ENCODE measurements at places on chromosomes 3 and 15.

GRCh38 chr3:9928158-9928557 lies 5.5 kb upstream of the CRELD1 start:
- DNase-seq, result no peak
- H3K4me1 ChIP-seq, result peaks cover 11% of the 10 kb centered on the region
- H3K27me3 ChIP-seq, result no peaks in the 10 kb centered on the region
- no peak overlapping the region for H3K27ac ChIP-seq
- H3K36me3 ChIP-seq, result peaks cover 2% of the 10 kb centered on the region

DNA sequence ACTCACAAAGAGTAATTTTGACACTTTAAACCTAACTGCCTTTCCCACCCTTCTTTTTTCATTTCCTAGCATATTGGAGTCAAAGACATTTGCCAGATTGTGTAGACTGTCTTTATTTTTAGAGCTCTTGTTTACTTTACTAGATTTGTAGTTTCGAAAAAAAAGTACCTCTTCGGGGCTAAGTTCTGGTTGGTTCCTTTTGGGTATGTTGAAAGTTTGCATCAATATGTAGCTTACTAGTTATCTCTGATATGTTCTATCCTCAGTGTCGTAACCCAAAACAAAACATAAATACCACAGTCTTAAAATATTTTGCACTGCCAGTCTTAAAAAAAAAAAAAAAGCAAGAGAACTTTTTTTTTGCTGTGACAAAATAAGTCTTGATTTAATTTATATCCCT lies 52.2 kb downstream of the REC114 start:
- no peaks in the 10 kb centered on the region for H3K36me3 ChIP-seq
- no peak for DNase-seq
- no peak overlapping the region for H3K4me3 ChIP-seq
- no peak overlapping the region for H3K27ac ChIP-seq

DNA sequence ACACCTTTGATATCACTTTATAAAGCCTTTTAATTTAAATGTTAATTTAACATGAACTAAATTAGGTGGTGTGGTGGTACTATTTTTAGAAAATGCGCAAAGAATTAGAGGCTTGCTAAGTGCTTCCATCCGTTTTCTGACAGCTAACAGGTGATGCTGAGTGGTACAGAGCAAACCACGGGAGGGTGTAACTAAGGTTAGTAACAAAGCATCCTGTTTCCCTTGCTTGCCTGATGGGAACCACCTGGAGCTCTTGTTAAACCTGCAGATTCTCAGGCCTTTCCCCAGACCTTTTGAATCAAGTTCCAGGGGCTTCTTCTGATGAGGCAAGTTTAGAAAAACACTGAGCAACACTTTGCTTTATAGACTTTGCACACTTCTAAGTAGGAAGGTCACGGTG lies 101.0 kb downstream of the ATG7 start:
- no peaks in the 10 kb centered on the region for H3K27me3 ChIP-seq
- no peak for DNase-seq
- H3K36me3 ChIP-seq, result peaks cover 12% of the 10 kb centered on the region
- no peak overlapping the region for H3K27ac ChIP-seq
- H3K4me1 ChIP-seq, result peaks cover 2% of the 10 kb centered on the region
- no peak overlapping the region for H3K4me3 ChIP-seq

GRCh38 chr3:54146506-54147239 lies 24.3 kb downstream of the CACNA2D3 start:
- H3K36me3 ChIP-seq, result no peaks in the 10 kb centered on the region
- H3K27ac ChIP-seq, result no peak overlapping the region
- DNase-seq, result no peak
- H3K4me3 ChIP-seq, result no peak overlapping the region
- peaks cover 23% of the 10 kb centered on the region for H3K27me3 ChIP-seq

DNA sequence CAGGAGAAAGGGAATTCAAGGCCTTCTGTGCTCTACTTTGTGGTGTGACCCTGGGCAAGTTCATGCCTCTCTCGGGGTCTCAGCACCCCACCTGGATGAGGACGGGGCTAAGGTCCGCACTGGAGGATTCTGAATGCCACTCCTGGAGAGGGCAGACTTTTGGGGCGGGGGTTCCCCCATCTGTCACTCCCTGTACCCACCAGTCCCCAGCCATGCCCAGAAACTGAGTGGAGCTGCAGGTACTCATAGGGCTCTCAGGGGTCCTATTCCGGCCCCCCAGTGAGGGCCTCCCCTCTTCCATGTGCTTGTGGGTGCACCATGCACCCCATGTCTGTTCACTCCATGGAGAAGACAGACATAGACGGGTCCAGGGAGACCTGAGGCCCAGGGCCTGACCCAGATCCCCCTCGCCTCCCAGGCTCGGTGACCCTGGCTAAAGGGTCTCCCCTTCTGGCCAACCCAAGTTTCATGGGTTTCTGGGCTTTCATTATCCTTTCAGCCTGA lies 26.0 kb downstream of the ACSBG1 start:
- no peak overlapping the region for H3K4me3 ChIP-seq
- DNase-seq, result no peak
- no peak overlapping the region for H3K27ac ChIP-seq
- H3K36me3 ChIP-seq, result no peaks in the 10 kb centered on the region
- H3K27me3 ChIP-seq, result peaks cover 25% of the 10 kb centered on the region

- no peaks in the 10 kb centered on the region for H3K4me1 ChIP-seq
- no peaks in the 10 kb centered on the region for H3K36me3 ChIP-seq
- H3K27me3 ChIP-seq, result no peaks in the 10 kb centered on the region
- DNase-seq, result no peak
- no peak overlapping the region for H3K27ac ChIP-seq
Observed at GRCh38 chr3:156630773-156631093, 43.7 kb upstream of the TIPARP start.

DNA sequence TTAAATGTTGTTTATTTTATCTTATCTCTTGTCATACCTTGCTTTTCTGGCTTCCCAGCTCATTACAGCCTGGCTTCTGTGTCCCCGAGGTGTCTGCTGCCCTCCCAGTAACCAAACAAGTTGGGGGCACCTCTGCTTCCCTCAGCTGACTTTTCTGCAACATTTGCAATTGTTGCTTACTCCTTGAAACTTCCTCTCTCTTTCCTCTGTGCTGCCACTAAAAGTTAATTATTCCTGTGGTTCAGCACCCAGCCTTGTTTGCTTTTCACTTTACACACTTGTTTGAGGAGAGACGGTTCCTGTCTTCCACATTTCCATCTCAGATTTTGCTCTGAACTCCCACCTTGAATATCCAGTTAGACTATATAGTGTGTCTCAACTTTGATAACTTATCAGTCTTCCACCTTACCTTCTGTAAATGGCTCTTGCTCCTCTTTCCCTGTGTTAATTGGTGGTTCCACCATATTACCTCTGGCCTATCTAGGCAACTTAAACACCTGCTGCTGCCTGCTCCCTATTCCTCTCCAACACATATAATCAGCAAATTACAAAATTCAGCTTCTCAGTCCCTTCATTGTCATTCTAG lies 21.6 kb downstream of the MCTP2 start:
- H3K4me1 ChIP-seq, result peaks cover 26% of the 10 kb centered on the region
- DNase-seq, result no peak
- H3K4me3 ChIP-seq, result peak overlapping the region; percentile 1
- no peak overlapping the region for H3K27ac ChIP-seq
- H3K27me3 ChIP-seq, result no peaks in the 10 kb centered on the region

- H3K4me1 ChIP-seq, result peaks cover 4% of the 10 kb centered on the region
- no peak for DNase-seq
Observed at GRCh38 chr15:45794712-45795439, 160.0 kb downstream of the SQOR start.

DNA sequence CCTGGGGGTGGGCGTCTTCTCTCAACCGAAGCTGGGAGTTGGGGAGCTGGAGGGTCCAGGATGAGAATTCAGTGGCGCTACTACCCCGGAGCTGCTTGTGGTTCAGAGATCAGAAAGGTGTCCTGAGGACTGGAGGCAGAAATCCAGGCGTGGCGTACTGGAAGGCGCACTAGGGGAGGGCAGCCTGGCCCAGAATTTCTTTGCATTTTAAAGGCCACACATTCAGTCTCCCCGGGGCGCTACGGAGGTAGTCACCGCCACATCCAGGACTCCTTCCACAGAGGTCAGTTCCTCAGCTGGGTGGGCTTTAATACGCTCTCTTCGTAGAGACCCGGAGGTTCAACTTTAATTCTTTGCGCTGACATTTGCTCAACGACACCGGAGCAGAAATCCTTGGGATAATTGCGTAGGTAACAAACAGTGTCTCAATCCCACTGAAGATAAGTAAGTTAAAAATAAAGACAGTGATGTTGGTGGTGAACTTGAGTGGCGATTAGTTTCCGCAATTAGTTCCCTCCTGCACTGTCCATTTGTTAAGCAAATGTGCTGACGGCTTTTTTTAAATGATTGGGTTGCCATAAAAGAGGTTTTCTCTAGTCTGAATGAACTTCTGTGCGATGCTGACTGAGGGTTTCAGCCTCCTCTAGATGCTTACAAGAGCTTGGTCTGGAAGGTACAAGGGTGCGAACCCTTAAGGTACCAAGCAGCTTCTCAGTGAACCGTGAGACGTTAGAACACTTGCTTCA lies 535 bp downstream of the MCTP2 start:
- no peaks in the 10 kb centered on the region for H3K36me3 ChIP-seq
- peaks cover 36% of the 10 kb centered on the region for H3K4me1 ChIP-seq
- H3K27ac ChIP-seq, result peak overlapping the region; percentile 84
- DNase-seq, result no peak
- peak overlapping the region; percentile 87 for H3K4me3 ChIP-seq

- no peak overlapping the region for H3K4me3 ChIP-seq
- no peak overlapping the region for H3K27ac ChIP-seq
- H3K4me1 ChIP-seq, result peaks cover 5% of the 10 kb centered on the region
- peaks cover 6% of the 10 kb centered on the region for H3K36me3 ChIP-seq
Observed at GRCh38 chr15:89198196-89198595, 23.2 kb downstream of the RLBP1 start.

DNA sequence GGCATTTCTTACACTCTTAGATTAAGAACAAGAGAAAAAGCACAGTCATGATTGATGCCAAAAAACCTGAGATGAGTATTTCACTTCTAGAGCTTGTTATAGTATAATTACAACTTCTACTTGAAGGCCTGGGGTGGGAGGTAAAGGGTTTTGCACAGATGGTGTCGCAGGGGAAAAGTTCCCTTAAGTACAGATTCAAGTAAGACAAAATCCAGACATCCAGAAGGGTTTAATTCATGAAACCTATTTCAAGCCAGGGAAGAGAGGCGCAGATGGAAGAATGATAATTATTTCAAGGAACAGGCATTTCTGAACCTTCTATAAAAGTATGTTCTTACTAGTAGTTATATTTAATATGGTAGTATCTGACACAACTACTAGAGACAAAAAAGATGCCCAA lies 70.6 kb downstream of the TM4SF4 start:
- no peak for DNase-seq
- H3K27ac ChIP-seq, result no peak overlapping the region
- no peak overlapping the region for H3K4me3 ChIP-seq
- H3K36me3 ChIP-seq, result no peaks in the 10 kb centered on the region

DNA sequence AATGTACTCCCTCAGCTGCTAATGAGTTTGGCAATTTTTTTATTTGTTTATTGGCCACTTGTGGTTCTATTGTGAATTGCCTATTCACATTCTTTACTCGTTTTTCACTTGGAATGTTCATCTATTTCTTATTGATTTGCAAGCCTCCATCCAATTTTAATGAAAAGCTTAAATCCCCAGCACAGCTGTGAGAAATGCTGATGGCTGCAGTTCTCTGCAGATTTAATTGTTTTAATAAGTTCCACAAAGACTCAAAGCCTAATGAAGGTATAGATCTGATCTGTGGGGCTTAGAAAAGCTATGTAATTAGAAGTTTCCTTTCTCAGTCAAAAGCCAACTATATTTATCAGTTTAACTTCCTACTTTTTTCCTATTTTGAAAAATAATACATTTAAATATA lies 41.5 kb downstream of the LYZL4 start:
- no peak overlapping the region for H3K27ac ChIP-seq
- peaks cover 2% of the 10 kb centered on the region for H3K36me3 ChIP-seq
- DNase-seq, result no peak
- H3K4me3 ChIP-seq, result no peak overlapping the region

DNA sequence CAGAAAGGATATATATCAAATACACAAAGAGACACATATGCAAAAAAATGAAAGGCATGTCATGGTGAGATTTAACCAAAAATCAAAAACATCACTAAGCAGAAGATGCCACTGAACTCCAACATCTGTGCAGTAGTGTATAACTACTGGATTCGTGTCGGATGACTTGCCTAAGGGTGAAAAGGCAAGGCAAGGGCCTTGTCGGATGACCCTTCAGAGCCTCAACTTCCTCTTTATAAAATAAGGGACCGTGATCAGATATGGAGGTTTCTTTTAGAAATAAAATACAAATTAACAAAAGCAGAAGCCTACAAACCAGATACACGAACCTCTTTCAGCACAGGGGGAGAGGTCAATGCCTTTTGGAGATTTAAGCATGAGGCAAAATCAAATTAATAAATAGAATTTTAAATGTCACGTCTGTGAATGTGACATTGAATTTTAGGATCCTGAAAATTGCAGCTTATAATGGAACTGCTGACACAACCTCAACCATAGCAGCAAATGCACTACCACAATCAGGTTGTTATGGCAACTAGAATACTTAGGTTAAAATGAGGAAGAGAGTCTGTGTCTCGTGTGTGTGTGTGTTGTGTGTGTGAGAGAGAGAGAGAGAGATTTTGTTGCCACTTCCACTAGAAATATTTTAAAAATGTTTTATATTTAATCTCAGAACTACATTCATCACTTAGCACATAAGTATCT lies 8.3 kb upstream of the CHRM5 start:
- no peak for DNase-seq
- H3K36me3 ChIP-seq, result no peaks in the 10 kb centered on the region
- H3K27me3 ChIP-seq, result no peaks in the 10 kb centered on the region
- H3K27ac ChIP-seq, result no peak overlapping the region
- no peak overlapping the region for H3K4me3 ChIP-seq

DNA sequence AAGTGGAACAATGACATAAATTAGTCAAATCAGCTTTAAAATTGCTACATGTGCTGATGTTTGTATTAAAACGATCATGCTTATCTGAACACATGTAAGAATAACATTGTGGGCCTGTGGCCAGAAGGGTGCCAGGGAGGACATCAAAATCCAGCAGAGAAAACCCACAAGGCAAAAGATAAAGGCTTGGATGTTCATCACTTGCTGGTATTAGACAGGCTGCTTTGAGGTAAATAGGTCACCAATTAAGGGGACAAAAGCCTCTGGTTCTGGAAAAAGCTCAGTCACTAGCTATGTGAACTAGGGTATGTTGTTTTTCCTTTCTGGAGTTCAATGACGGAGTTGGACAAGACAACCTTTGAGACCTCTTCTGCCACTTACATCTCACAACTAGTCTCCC lies 74.4 kb upstream of the TMEM108 start:
- no peak for DNase-seq
- H3K4me3 ChIP-seq, result no peak overlapping the region
- H3K4me1 ChIP-seq, result no peaks in the 10 kb centered on the region
- H3K27ac ChIP-seq, result no peak overlapping the region

DNA sequence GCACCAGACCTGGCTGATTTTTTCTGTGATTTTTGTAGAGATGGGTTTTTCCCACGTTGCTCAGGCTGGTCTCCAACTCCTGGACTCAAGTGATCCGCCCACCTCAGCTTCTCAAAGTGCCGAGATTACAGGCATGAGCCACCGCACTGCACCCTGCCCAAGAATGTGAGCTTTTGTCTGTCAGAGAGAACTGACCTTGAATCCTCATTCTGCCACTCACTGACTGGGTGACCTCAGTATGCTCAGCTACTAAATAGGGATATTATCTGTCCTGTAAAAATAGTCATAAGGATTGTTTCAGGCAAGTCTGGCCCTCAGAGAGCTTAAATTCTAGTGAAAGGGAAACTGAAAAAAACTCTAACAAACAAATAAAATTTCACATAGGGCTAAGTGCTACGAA lies 2.1 kb upstream of the RFT1 start:
- no peaks in the 10 kb centered on the region for H3K27me3 ChIP-seq
- peak overlapping the region; percentile 70 for H3K27ac ChIP-seq
- no peaks in the 10 kb centered on the region for H3K36me3 ChIP-seq

- H3K4me1 ChIP-seq, result peaks cover 19% of the 10 kb centered on the region
- H3K27me3 ChIP-seq, result no peaks in the 10 kb centered on the region
- peak overlapping the region; percentile 88 for H3K4me3 ChIP-seq
- no peak for DNase-seq
- H3K27ac ChIP-seq, result peak overlapping the region; percentile 84
Observed at GRCh38 chr3:195269375-195270078, 1.4 kb downstream of the XXYLT1 start.
